ENCODE measurements at places on chromosomes 2 and 18.

- DNase-seq, result no peak
Observed at GRCh38 chr2:96528006-96528699, 8.4 kb upstream of the ARID5A start.

DNA sequence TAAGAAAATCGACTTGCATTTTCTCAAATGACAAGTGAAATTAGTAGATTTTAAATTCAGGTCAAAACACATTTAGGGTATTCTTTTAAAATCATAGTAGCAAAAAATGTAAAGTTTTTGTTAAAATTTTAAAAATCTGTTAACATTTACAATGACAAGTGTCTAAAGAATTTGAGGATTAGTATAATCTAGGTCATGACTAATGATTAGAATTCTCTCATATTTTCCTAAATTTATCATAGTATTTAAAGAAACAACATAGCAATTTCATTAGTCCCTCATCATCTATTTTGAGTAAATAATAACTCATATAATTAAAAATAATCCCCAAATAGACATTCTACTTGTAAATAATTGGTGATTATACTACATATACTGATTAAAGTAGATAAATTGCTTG lies 23.6 kb downstream of the THUMPD2 start:
- no peak for DNase-seq

DNA sequence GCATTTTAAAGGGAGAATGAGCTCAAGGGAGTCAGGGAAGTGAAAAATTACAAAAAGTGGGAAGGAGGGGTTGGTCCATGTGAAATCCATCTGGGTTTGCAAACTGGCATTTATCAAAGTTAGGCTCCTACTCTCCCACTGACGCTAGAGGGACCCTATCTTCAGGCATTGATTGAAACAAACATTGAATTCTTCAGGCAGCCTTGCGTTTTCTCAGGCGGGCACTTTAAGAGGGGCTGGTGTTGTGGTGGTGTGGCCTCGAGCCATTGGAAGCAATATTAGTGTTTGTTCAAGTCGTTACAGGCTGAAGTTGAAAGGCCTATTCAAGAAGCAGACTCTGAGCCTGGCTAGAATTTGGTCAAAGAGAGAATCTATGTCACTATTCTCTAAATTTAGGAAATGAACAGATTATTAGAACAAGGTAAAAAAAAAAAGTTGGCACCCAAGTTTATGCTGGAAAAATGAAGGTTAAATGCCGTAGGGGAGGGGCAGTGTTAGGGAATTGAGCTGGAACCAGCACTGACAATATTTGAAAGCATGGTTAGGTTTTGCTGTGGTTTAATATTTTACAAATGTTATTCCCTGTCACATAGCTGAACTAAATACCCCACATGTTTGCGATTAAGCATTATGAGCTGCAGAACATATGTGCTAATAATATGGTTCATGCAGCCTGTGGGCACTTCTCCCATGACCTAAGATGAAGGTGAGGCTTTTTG lies 36.8 kb downstream of the STON1 start:
- DNase-seq, result peak; percentile 77

GRCh38 chr18:68797871-68798270 lies at the start of gene CCDC102B:
Gene CCDC102B, plus strand, starts transcription at chr18:68798080. Its CDS starts 38,684 bp downstream, at chr18:68836764.
- DNase-seq, result no peak

- no peak for DNase-seq
Observed at GRCh38 chr2:190843890-190844699, 36.5 kb upstream of the GLS start.

- DNase-seq, result no peak
Observed at GRCh38 chr2:11227595-11227994, 72.3 kb downstream of the SLC66A3 start.

- DNase-seq, result no peak
Observed at GRCh38 chr2:137118140-137118539, 352.8 kb downstream of the THSD7B start.

GRCh38 chr18:37534627-37535026 lies 31.0 kb downstream of the CELF4 start:
- DNase-seq, result no peak

- no peak for DNase-seq
Observed at GRCh38 chr18:48629730-48630324, 91.0 kb downstream of the CTIF start.

- peak; percentile 80 for DNase-seq
Observed at GRCh38 chr2:230737791-230738226, 25.2 kb downstream of the CAB39 start.

Measured in kidney (tissue), 22 donors.